ENCODE measurements at places on chromosomes 7 and 10. TPM values are rescaled to one million over a fixed set of nuclear protein-coding genes. Genes with fewer than 3 reads are reported as not detected.

SLC39A12 gene
- 4.5 TPM for total RNA-seq

ITPRID1 gene
- 1.2 TPM for total RNA-seq

NPSR1 gene
- not detected for total RNA-seq

MYL7 gene
- 1.6 TPM for total RNA-seq

ZNF25 gene
- 66.0 TPM for total RNA-seq

GRCh38 chr7:96792115-96792514 is 82.5 kb upstream of the SEM1 start:
- no peak for DNase-seq

GRCh38 chr7:52854681-52855080 is 180.8 kb upstream of the POM121L12 start:
- DNase-seq = no peak

- no peak for DNase-seq
Measured at GRCh38 chr7:76165106-76165972, 36.4 kb upstream of the SRRM3 start.

DNA sequence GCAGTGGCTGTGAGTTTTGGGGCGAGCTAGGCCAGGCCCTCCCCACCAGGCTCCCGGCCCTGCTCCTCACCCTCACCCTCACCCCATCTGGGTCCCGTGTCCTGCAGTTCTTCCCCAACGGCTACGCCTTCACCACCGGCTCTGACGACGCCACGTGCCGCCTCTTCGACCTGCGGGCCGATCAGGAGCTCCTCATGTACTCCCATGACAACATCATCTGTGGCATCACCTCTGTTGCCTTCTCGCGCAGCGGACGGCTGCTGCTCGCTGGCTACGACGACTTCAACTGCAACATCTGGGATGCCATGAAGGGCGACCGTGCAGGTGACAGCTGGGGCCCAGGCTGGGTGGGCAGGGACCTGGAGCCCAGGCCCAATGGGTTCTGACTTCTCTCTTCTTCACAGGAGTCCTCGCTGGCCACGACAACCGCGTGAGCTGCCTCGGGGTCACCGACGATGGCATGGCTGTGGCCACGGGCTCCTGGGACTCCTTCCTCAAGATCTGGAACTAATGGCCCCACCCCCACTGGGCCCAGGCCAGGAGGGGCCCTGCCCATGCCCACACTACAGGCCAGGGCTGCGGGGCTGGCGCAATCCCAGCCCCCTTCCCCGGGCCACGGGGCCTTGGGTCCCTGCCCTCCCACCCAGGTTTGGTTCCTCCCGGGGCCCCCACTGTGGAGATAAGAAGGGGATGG is 4.9 kb downstream of the GNB2 start:
- peak; percentile 44 for DNase-seq

DNA sequence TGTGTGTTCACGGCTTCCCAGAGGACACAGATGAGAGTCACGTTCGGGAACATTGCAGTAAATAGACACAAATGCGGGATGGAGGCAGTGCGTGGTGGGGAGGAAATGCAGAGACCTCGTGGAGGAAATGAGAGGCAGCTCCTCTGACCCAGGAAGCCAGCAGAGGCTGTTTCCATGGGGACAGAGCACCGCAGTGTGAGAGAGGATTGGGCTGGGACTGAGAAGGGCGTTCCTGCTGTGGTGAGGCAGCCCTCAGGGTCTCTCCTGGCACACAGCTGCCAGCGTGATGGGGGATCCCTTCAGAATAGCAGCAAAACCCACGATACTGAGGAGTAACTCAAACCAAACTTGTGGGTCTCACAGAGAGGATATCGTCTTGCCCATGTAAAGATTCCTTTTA is 21.7 kb upstream of the BHLHA15 start:
- DNase-seq = no peak

DNA sequence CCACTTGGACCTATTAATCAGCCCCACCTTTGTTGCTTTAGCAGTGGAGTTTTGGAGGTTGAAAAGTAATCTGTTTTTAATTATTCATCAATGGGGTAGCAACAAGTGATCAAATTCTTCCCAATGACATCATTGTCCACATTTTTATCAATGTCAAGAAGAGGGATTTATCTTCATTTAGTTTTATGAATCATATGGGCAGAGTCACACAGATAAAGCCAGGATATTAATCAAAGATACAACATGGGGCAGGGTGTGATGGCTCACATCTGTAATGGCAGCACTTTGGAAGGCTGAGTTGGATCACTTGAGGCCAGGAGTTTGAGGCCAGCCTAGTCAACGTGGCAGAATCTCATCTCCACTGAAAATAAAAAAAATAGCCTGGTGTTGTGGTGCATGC is 388.4 kb upstream of the POM121L12 start:
- DNase-seq = no peak

- no peak for DNase-seq
Measured at GRCh38 chr7:101560856-101561255, 68.2 kb downstream of the MYL10 start.

- DNase-seq = no peak
Measured at GRCh38 chr7:44057181-44057848, 8.1 kb downstream of the PGAM2 start.

GRCh38 chr7:51290702-51291540 is 25.7 kb downstream of the COBL start:
- DNase-seq = no peak

- no peak for DNase-seq
Measured at GRCh38 chr7:101488826-101489572, 126.3 kb downstream of the COL26A1 start.

DNA sequence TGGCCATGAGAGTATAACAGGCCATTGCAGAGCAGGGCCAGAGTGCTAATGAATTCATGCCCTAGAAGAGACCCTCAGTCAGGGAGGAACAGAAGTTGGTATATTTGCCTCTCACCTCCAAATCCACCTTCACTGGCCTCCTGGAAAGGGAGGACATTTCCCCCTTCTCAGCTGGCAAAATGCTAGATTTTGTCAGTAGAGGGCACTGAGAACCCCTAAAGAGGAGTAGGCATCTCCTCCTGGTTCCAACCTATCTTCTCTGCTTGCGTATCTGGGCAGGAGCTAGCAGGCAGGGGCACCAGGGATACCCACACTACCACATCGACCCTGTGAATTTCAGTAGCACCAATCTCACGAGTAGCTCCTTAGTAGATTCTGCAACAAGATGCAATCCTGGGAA is 79.8 kb upstream of the GHITM start:
- no peak for DNase-seq

All from frontal cortex (tissue), 4 donors.